Substantia nigra (tissue), 51 donors: ENCODE measurements at places on chromosomes 1 and 21.

- no peak for DNase-seq
These were observed 15.9 kb upstream of the DISP1 start for GRCh38 chr1:222798975-222799374.

DNA sequence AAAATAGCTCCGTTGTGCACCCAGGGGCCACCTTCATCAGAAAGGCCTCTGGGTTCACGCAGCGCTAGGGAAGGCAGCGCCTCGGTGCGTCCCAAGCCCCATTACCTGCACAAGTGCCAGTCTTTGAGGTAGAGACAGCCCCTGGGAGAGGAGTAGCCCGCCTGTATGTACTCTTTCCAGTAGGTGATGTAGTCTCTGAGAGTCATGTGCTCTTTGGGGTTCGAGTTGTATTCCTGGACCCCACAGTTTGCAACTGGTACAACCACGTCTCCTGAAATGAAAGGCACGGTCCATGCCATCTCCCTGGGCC is 601 bp downstream of the JMJD4 start:
- no peak for DNase-seq

DNA sequence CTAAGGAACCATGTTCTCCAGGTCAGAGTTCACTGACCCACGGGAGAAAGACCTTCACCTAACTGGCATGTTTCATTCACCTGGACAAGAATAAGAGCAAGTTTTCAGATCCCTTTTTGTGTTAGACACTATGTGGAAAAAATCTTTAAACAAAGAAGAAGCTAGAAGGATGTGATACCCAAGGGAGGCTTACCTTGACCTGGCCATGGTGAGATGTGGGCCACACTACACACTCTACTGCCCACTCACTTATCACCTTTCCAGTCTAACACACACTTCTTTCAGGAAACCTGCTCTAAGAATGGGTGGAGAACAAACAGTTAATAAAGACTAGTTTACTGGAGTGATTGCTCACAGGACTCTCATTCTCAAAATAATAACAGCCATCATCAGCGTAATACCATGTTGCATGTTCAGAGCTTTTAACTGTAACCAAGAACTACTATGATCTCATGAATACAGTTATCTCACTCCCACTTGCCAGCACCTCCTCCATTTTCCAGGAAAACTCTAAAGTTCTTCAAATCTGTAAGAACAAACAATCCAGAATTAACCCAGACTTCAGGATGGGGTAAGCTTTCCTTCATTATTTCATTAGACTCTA is 1.4 kb downstream of the RGS8 start:
- no peak for DNase-seq

- DNase-seq = no peak
These were observed 375.4 kb downstream of the LTN1 start for GRCh38 chr21:28617300-28617699.
